Left kidney (tissue), 8 donors: ENCODE measurements at places on chromosomes 5 and 9.

DNA sequence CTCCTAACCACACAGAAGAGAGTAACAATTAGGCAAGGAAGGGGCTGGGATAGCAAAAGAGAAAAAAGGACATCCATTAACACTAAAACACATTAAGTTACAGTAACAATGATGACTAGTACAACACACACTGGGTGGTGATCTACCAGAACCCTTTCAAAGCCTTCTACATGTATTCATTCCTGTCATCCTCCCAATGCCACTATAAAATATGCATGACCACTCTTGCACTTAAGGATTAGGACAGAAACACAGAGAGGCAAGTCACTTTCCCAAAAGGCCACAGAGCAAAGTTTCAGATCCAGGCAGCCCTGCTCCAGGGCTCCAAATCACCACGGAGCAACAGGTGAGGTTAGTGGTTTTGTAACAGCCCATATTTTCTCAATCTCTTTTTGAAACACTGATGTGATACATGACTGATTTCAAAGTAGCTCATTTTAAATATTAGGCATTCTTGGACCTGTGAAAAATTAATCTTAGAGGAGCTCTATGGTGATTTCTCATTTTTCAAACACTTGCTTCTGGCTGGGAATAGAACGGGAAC lies 86.7 kb downstream of the AUH start:
- DNase-seq: no peak

- no peak for DNase-seq
These were observed 85.0 kb upstream of the COL5A1 start for GRCh38 chr9:134556531-134557068.

DNA sequence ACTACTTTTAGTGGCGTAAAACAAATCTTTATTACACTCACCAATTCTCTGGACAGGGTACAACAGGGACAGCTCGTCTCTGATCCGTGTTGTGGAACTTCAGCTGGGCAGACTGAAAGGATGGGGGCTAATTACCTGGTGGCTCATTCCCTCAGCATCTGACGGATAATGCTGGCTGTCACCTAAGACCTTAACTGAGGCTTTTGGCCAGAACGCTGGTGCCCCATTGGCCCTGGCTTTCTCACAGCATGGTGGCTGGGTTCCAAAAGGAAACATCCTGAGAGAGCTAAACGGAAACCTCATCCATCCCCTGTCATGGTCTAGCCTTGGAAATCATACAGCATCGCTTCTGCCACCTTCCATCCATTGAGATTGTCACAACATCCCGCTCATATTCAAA lies 62.9 kb downstream of the RAI14 start:
- no peak for DNase-seq

- DNase-seq: no peak
These were observed 165.5 kb upstream of the CD180 start for GRCh38 chr5:67361932-67362729.

- no peak for DNase-seq
These were observed 46.6 kb downstream of the ARHGAP26 start for GRCh38 chr5:142816531-142817430.

DNA sequence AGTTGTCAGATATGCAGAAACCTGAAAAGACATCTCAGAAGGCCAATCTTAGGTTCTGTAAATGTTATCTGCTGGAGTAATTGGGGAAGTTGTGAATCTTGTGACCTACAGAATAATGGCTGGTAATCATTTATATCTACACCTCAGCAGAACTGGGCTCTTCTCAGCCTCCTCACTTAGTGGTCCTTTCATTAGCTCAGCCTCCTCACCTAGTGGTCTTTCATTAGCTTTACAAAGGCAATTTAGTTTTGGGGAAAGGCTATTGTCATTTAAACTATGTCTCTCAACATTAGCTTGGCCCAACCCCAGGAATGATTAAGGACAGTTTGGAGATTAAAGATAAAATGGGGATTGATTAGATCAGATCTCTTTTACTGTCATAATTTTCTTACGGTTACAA lies 284.2 kb upstream of the SGCD start:
- DNase-seq: no peak

- DNase-seq: no peak
These were observed 825 bp upstream of the PCAT7 start for GRCh38 chr9:94554078-94554438.

DNA sequence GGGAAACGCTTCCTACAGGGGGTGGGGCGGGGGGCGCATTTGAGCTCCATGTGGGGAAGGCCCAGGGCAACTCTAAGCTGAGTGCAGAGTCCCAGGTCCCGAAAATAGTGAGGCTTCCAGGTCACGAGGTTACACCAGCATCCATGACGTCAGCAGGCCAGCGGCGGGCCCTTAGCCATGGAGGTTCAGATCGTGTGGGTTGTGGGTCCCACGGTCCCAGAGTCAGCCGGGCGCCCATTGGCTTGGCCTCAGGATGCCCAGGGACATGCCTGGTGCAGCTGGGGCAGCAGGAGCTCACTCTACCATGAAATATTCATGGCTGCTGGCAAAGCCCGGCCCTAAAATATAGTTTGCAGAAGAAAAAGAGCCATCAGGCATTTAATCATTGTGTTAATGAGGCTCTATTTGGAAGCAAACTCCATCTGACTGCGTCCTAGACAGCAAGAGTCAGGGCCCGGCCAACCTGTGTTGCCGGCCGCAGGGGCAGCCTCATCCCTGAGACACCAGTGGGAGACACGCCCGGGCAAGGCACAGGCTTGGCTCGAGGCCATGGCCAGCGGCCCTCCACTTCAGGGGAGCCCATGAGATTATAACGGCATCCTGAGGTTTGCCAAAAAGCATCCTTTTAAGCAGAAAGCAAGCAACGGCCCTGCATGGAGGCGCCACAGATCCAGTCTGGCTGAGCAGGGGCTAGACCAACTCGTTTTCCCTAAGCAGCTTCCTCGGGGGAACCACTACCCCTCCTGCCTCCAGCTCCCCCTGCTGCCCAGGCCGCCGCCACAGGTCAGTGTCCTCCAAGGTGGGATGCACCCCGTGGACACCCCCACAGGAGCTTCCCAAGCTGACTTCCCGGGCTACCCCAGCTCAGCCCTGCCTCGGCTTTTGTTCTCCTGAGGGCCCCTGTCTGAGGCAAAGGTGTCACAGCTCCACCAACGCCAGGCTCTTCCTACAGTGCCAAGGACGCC lies 108.9 kb upstream of the PPP1R26 start:
- no peak for DNase-seq

GRCh38 chr9:126806336-126806735 lies 1.5 kb downstream of the ZBTB43 start:
- no peak for DNase-seq

GRCh38 chr9:95581900-95582299 lies 65.1 kb upstream of the PTCH1 start:
- no peak for DNase-seq

DNA sequence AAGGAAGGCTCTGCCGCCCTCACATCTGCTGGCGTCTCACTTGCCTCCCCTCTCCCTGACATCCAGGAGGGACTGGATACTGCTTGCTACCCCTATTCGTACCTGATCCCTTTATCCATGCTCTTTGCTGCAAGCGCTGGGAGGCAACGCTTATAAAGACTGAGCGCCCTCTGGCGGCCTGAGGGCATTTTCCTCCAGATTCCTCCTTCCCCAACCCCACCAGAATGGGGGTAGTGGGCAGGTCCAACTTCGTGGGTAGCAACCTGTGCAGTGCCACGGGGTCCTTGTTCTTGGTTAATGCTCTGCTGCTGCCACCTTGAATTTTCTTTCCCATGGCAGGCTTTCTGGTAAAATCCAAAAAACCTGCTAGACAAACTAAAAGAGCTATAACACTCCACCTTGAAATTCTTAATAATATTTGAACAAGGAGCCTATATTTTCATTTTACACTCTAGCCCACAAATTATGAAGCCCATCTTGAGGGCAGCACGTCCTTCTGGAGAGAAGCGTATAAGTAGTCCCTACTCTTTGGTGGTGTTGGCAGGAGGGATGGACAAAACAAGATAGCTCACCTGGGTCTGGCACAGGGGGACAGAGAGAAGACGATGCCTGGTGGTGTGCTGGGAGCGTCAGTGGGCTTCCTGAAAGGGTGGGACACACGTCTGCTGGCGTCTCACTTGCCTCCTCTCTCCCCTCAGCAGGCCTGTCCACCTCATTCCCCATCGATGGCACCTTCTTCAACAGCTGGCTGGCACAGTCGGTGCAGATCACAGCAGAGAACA lies 52.5 kb downstream of the JADE2 start:
- DNase-seq: peak; percentile 84

- DNase-seq: no peak
These were observed 203.7 kb upstream of the RORB start for GRCh38 chr9:74293479-74293878.
